Fibroblast of the conjunctiva (primary cell): ENCODE measurements at places on chromosomes 7 and 10.

- DNase-seq = no peak
Measured at GRCh38 chr10:789831-790701, 100.6 kb upstream of the DIP2C start.

DNA sequence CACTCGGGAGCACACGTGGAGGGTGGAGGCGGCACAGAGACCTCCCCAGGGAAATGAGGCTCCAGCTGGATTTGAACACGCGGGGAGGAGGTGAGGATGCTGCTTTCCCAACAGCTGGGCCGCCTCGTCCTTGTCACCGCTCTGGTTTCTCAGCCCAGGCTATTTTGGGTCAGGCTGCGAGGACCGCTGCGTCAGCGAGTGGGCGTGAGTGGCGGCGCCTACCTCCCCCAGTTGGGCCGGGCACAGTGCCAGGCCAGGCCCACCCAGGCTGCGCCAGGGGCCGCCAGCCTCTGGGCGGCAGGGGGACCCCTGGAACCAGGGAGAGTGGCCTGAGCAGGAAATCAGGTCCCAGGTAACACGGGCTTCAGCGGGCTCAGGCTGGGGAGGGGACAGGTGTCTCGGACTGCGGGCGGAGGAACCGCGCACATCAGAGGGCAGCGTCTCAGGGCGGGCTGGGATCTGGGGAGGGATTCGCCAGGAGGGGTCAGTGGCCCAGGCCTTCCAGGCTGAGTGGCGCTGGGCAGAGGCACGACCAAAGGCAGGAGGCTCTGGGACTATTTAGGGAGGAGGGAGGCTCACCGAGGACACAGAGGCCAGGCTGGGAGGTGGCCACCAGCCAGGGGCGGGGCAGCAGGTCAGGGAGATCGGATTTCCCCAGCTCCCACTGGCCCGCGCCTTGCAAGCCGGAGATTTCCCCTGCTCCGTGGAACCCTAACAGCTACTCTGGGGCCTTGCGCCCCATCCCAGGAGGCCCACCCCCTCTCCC is 125.2 kb upstream of the RET start:
- no peak for DNase-seq

DNA sequence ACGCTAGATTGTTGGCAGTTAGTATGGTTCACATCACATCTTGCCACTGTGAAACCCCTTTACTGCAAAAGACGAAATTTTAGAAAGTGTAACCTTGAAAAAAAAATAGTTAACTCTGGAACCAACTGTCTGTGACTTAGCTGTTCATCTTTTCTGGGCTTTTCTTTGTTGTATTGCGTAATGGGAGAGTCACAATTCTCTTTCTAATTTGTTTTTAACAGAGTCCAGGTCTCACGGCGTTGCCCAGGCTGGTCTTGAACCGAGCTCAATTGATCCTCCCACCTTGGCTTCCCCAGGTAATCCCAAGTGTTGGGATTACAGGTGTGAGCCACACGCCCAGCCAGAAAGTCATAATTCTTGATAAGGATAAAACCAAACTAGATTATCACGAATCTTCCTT is 14.5 kb downstream of the UBE3C start:
- no peak for DNase-seq

DNA sequence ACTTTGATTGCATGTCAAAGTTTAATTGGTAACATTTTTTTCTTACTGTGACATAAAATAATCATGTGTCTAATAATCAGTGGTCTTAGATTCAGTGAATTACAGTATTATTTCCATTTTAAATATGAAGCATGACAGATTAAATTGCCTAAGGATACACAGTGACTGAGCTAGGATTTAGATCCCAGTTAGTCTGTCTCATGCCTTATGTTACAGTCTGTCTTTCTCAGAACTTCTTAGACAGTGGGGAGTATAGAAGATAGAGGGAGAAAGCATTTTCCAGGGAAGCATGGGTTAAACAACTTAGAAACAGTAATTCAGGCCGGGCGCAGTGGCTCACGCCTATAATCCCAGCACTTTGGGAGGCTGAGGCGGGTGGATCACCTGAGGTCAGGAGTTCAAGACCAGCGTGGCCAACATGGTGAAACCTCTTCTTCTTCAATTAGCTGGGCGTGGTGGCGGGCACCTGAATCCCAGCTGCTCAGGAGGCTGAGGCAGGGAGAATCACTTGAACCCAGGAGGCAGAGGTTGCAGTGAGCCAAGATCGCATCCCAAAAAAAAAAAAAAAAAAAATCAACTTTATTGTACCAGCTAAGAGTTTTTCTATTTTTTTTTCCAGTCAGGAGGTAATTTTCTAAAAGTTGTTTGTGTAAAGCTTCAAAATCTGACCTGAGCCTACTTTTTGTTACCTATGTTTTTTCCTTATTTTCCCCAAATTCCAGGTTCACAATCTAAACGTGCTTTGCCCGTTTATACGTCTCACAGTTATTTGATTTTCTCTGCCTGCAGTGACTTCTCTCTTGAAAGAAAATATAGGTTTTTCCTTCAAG is 3.3 kb downstream of the CASD1 start:
- no peak for DNase-seq

- no peak for DNase-seq
Measured at GRCh38 chr7:63073736-63074135, 924.9 kb upstream of the ZNF722 start.

GRCh38 chr7:129434675-129435318 is 565 bp downstream of the STRIP2 start:
- no peak for DNase-seq

DNA sequence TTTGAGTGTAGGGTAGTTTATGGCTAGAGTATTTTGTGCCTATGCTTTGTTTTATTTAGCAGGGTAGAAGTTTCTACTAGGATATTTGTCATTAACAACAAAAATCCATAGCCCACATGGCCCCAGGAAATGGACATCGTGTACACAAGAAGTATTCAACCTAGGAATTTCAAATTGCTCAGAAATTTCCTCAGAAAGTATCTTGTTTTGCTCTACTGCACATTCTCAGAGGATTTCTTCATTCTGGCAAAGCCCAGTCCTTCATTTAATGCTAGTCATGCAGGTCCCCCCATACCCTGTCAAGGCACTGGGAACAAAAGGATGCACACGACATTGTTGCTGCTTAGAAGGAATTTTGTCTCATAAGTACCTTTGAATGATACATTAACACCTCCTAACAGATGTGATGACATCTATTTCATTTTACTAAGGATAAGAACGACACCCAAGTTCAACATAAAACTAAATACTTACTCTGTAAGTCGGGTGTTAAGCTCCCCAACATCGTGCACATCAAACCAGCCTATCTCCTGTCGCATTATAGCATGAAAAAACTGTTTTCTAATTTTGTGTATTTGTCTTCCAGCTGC is 34.3 kb downstream of the ABCB1 start:
- DNase-seq = no peak

GRCh38 chr7:2201686-2202360 is 30.9 kb downstream of the MAD1L1 start:
- DNase-seq = no peak

DNA sequence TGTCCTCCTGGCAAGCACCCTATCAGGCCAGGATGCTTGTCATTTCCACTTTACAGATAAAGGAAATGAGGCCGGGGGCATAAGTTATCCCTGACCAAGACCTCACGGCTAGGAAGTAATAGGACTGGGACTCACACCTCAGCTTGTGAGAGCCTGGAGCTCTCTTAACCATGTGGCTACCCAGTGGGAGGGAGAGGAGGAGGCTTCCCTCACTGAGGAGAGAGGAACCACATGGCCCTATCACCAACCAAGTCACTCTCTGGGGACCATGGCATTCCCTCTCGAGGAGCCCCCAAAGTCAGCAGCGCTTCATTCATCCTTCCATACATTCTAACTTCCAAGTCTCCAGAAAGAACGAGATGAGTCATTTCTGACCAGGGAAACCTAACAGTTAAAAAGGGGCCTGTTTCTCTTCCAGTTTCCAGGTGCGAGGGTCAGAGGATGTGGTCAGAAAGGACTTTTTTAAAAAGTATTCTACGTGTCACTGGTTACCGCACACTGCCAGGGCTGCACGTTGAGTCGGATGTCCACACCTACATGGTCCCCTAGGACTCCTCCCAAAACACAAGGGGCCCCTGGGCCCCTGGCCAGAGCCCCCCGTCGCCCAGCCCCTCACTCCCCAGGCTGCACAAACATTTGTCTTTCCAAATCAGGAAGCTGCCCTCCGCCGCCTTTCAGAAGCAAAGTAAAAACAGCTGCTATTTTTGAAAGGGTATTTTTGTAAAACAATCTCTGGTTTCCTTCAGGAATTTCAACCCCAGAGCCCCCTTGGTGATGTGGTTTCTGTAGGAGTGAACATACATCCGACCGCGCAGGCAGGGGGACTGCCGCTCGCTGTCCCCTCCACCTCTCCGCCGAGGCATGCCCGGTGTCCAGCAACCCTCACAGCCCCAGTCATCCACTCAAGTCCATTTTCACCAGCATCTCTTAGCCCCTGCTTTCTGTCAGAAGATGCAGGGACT is 128.2 kb upstream of the CHST15 start:
- no peak for DNase-seq

DNA sequence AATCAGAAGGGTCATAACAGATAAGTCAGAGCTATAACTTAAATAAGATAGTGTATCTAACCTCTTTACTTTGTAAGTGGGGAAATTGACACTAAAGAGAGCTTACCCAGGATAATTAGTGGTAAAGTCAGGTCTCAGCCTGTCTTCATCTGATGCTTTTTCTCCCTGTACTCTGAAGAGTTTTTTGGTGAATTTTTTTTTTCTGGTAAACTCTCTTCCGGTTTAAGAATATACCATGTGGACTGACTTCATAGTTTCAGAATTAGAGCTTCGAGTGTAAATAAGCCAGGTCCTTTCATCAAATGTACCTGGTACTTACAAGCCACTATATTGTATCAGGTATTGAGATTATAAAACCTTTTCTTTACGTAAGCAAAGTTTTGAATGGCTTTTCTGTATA is 6.8 kb downstream of the MINPP1 start:
- DNase-seq = no peak

DNA sequence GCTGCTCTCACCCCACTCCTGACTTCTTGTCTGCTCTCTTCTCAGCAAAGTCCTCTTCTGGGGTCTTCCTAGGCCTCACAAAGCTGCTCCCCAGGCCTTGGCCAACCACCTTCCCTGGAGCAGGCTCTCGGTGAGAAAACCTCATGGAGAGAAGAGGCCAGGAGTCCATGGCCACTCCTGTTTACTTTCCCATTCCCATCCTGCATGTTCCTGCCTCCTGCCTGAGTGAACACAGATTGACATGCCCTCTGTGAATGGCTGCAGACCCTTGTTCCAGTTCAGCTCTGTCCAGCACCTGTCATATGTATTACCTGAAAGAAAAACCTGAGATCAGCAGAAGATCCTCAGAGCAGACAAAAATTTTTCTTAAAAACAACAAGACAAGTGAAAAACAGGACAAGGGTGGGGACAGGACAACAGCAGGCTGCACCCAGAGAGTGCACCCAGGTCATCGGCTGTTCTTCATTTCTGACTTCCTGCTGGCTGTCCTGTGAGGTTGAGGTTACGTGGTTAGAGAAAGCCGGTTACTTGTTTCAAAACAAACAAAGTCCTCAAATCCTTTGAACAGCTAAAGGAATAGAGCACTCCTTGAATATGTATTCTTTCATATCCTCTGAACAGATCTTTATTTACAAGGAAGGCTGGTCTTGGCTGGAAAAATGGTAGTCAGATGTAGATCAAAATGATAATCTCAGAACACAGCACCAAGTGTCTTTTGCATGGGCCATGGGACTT is 34.0 kb upstream of the DLD start:
- DNase-seq = no peak

DNA sequence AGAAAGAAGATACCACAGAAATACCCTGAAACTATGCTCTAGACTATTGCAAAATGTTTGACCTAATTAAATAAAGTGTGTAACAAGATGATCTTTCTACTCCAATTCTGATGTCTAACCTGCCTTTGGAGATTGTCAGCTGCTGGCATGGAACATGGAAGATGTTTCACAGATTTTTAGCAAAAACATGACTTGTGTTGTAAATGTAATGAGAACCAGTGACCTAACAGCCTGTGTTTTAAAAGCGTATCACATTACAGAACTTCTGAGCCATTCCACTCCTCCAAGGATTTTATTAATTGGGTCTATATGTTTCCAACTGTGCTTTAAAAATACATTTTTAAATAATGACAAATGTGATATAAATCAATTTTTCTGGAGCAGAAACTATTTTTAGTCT is 526.3 kb upstream of the SEMA3D start:
- DNase-seq = no peak

GRCh38 chr7:12210179-12211053 is 678 bp upstream of the TMEM106B start:
- no peak for DNase-seq

DNA sequence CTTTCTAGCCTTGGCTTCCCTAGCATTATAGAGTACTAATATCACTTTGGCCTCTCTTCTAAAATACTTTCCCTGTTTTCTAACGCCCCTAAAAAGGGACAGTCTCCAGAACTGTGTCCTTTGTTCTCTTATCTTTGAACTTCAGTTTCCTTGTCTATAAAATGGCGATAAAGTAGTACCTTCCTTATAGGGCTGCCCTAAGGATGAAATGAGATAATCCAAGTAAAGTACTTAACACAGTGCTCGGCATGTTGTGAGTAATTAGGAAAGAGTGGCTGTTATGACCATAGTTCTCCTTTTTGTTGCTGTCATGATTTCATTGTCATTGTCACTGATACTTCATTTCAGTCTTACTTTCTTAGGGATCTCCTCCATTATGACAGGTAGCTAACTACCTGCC is 114.7 kb downstream of the EXOC4 start:
- no peak for DNase-seq

GRCh38 chr7:92987538-92987937 is 130.2 kb downstream of the SAMD9 start:
- DNase-seq = no peak

GRCh38 chr7:135944753-135945152 is 32.4 kb downstream of the MTPN start:
- no peak for DNase-seq

DNA sequence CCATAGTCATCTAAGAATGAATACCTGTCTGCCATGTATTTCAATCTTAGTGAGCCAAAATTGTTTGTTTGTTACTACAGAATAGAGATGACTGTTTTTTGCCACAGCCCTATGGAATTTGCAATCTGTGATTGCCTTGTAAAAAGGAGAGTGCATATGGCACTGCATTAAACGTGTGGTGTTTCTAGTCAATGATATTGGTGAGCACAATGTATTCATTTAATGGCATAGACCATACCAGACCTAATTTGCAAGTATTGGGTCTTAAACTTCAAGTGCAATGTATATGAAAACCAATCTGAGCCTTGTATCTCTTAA is 11.3 kb downstream of the INSIG1 start:
- DNase-seq = no peak

GRCh38 chr7:90864088-90864487 is 268.0 kb downstream of the CDK14 start:
- no peak for DNase-seq

- no peak for DNase-seq
Measured at GRCh38 chr7:20053334-20054104, 163.7 kb downstream of the MACC1 start.

GRCh38 chr7:151775547-151776443 is 101.1 kb downstream of the PRKAG2 start:
- DNase-seq = no peak
